ENCODE measurements at places on chromosomes 2 and 18.

DNA sequence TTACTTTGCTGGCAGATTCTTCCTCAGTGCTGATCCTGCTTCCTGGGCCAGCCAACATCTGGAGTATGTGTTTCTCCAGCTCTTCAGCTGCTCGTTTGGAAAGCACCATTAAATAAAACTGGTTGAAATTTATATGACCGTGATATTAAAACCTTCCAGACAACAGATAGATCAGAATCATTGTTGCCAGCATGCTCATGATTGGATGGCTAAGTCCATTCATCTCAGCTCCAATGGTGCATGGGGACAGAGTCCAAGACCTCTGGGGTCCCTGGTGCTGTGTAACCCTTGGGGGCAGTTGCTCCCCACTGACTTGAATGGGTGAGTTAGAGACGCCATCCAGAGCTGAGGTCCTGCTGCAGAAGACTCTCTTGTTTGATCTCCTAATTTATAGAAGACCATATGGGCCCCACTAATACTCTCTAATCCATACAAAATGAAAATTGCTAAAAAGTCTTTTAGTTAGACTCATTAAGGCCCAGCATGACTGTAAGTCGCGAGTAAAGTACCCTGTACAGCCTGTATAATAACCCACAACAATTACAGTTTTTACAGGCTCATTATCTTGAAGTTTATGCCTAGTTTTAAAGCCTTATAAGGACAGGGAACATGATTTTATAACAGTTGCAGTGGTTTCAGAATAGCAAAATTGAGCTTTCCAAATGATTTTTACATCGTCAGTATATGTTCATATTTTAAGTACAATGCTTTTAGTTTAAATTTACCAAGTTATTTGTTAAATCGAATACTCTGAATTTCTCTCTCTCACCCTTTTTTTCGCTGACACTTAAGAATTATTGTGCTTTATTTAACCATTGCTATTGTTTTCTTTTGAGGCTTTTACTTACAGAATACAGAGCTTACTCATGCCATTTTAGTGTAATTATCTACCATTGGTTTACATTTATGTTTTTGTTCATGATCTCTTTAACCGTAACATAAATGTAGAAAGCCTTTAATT, 60.0 kb downstream of the CABLES1 start:
- DNase-seq: no peak

GRCh38 chr18:26574958-26575864, 26.9 kb upstream of the KCTD1 start:
- peak; percentile 75 for DNase-seq

DNA sequence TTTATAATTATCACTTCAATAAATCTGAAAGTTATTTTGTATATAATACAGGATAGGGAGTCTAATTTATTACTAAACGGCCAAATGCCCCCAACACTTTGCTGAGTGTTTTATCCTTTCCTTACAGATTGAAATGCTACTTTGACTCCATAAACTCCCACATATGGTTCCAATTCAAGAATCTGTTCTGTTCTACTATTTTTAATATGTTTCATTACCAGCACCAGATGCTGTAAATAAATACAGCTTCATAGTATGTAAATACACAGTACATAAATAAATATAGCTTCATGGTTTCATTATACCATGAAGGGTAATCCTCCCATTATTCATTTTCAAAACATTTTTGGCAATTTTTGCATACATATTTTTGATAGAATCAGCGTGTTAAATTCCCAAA, 34.0 kb upstream of the MREG start:
- DNase-seq: no peak

GRCh38 chr2:39948016-39948719, 169.1 kb upstream of the THUMPD2 start:
- no peak for DNase-seq

All from sciatic nerve (tissue), 2 donors.